ENCODE measurements at places on chromosomes 4 and X.

DNA sequence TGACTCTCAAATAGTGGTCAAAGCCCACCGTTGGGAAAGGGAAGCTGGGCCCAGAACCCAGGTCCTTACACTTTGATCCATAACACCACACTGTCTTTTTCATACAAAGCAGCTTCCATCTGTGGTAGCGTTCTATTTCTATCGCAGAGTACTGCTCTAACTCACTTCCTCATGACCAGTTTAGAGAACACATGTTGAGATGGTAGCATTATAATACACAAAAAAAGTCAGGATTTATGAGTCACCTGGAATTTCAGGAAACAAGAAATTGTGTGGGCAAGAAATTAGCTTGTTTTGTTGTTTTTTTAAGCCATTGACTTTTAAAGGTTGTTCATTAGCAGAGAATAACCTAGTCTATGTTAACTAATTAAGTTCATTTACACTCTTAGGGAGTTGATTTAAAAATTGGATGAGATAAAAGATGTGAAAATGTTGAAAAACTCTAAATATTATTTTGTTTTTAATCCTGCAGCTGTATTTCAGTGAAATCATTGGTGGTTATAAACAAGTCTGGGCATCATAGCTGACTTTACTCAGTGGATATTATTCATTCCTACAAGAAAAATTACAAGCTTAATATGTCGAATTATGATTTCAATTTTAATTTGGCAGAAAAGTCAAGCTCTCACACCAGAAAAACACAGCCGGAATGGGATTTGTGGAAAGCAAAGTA is 1011.1 kb upstream of the HS3ST1 start:
- DNase-seq: no peak

- no peak for DNase-seq
Measured at GRCh38 chrX:69556060-69557011, 52.2 kb downstream of the NALF2 start.

GRCh38 chr4:65747386-65747785 is 77.1 kb upstream of the EPHA5 start:
- DNase-seq: no peak

GRCh38 chrX:53317365-53318069 is 36.1 kb upstream of the IQSEC2 start:
- DNase-seq: peak; percentile 64

GRCh38 chr4:182019148-182019652 is 224.0 kb upstream of the TENM3 start:
- DNase-seq: no peak

- no peak for DNase-seq
Measured at GRCh38 chr4:108533245-108533844, 87.0 kb upstream of the RPL34 start.

- DNase-seq: no peak
Measured at GRCh38 chr4:128335541-128335940, 47.9 kb upstream of the PGRMC2 start.

GRCh38 chr4:107592519-107592918 is 127.5 kb downstream of the PAPSS1 start:
- peak; percentile 47 for DNase-seq

DNA sequence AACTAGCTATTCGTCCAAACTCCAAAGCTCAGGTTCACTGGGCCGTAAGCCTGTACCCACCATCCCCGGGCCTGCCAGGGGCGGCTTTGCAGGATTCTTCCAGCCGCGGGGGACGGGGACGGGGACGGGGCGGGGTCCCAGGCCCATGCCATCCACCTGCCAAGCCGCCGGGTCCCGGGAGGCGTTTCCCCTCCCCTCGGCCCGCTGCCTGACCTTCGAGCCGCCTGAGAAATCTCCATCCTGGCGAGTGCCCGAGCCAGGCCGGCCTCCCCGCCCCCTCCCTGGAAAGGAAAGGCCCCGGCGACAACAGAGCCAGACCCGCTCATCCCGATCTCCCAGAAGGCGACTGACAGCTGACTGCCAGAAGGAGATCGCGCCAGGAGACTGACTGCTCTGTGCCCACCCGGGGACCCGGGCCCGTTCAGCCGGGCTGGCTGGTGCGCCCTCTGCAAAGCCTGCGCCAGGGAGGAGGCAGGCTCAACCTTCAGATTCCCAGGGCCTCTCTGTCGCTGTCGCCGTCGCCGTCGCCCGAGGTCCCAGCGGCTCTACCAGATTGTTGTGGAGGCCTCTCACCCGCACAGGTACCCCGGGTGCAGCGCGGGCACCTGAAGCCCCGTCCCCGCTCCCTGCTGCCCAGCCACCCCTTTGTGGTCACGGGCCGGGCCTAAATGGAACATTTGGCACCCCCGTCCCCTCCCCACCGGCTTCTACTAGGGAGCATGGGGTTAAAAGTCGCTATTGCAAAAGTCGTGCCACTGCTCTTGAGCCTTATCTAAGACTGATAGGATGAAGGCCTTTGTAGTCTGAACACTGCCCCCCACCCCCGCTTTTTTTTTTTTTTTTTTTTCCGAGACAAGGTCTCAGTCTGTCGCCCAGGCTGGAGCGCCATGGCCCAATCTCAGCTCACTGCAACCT is at the start of gene RGN:
Gene RGN (plus strand): TSS at position 315 of the 915 bp plus-strand sequence. CDS start 2,702 bp downstream, outside the sequence.
- DNase-seq: no peak

- DNase-seq: no peak
Measured at GRCh38 chrX:50188859-50189600, 11.8 kb downstream of the AKAP4 start.
